NCI-H1930 (cell line): ENCODE measurements at places on chromosomes 5 and 9.

- no peak for DNase-seq
These were observed 186.7 kb upstream of the TLX3 start for GRCh38 chr5:171122372-171122771.

- no peak for DNase-seq
These were observed 23.9 kb downstream of the SPARC start for GRCh38 chr5:151662805-151663204.

DNA sequence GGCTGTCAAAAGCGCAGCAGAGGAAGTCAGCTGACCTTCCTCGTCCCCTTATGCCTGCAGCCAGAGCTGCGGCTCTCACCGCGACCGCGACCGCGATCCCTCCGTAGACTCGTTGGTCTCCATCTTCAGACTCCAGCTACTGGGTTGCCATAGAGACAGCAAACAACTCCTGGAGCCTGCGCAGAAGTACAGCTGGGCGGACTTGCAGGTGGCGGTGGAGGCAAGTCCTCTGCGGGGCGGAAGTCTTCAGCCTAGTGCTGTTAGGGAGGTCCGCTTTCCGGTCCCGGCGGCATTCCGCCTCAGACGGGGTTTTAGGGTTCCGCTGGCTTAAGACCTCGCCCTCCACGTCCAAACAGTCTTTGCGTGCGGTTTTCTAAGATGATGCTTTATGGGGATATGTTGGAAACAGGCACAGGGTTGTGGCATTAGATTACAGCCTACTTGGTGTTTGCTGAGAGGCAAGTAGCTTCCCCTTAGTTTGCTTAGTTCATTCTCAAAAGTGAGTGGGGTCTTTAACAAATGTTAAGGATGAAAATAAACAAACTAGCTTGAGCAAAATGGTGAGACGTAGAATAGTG, at the start of gene SPAG8:
Gene SPAG8, minus strand, starts transcription at position 238 of the 578 bp plus-strand sequence. Its CDS starts 115 bp downstream, at position 123.
- DNase-seq = peak; percentile 94

GRCh38 chr9:97078362-97078761, 39.4 kb upstream of the CTSV start:
- DNase-seq = no peak

DNA sequence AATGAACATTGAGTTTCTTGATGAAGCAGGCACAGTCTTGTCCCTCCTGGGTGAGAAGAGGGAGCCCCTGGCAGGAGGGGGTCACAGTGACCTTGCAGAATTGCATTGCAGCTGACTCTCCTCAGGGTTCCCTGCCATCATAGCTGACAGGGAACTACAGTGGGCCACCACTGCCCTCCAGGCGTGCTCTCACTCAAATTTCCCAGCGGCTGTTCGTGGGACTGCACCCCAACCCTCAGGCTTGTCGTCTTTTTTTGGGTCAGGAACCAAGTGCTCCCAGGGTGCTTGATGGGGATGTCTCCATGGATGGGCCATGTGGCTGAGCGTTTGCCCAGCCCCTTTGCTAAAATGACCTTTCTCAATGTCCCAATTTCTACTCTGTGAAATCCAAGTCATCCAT, 215.8 kb downstream of the MELK start:
- no peak for DNase-seq

- no peak for DNase-seq
These were observed 12.5 kb upstream of the ZSWIM6 start for GRCh38 chr5:61319388-61320146.

DNA sequence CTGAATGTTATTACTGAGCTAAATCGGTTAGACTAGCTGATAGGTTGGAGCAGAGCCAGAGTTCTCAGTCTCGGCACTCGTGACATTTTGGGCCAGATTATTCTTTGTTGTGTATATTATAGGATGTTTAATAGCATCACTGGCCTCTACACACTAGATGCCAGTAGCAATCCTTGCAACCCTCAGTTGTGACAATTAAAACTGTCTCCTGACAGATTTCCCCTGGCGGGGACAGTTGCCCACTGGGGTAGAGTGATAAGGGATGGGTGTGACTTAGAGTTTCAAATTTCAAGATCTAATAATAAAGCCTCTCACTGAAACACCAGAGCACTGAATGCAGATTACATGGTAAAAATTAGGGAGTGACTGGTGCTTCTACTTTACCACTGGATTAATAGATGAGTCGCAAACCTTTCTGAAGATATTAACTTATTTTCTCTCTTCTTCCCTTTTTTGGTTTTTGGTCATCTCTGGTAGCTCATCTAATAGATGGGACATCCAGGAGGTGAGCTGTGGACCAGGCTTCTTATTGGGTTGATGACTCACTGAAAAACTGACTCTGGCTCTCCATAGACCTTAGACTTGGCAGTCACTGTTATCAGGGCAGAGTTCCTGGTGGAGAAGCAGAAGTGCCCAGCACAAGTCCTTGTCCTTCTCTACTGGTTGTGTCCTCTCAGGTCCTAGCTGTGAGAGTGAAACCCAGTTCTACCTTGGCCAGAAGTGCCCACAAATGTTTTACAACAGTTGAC, 150.3 kb downstream of the UNC13B start:
- no peak for DNase-seq

GRCh38 chr5:161539016-161539415, 7.5 kb downstream of the GABRB2 start:
- DNase-seq = no peak

- no peak for DNase-seq
These were observed 305.8 kb downstream of the TRIM32 start for GRCh38 chr9:116992865-116993264.

GRCh38 chr9:112198646-112199045, 23.5 kb upstream of the SUSD1 start:
- DNase-seq = no peak

- no peak for DNase-seq
These were observed 98.7 kb downstream of the RAPGEF6 start for GRCh38 chr5:131536211-131536826.

- DNase-seq = peak; percentile 5
These were observed 177.2 kb downstream of the OSTF1 start for GRCh38 chr9:75265525-75265972.

- no peak for DNase-seq
These were observed 69.2 kb downstream of the SYK start for GRCh38 chr9:90870621-90871326.

- DNase-seq = no peak
These were observed 563.0 kb downstream of the LRRC70 start for GRCh38 chr5:63141591-63141990.

DNA sequence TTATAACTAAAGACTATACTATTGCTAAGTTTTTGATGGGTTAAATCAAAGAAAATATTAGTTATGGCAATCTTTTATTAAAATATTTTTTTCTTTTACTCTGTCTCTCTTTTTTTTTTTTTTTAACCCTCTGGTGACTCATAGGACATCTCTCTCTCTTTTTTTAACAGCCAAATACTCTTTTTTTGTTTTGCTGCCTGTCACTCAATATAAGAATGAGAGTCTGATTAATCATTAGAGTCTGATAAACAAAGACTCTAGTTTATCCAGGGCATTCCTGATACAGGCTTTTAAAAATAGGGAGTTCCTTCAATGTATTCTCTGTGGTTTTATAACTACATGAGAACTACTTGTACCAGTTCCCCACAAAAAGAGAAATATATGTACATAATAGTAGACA, 77.3 kb downstream of the SLC38A9 start:
- no peak for DNase-seq

DNA sequence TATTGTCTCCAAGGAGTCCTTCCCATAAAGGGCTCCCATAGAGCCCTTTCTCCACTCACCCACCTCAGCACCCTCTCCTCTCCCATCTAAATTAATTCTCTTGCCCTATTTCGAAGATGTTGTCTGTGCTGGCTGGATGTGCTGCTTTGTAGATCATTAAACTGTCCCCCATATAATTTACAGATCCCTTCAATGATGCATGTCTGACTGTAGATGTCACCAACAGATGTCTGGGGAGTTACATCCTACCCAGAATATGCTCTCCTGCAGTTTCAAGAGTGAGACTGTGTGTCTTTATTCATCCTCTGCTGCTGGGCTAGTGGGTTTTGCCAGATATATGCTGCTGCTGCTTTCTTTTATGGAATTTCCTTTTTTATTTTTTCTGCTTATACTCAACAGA, 351.2 kb downstream of the MLLT3 start:
- DNase-seq = no peak

GRCh38 chr5:111463311-111463710, 49.0 kb downstream of the STARD4 start:
- no peak for DNase-seq

DNA sequence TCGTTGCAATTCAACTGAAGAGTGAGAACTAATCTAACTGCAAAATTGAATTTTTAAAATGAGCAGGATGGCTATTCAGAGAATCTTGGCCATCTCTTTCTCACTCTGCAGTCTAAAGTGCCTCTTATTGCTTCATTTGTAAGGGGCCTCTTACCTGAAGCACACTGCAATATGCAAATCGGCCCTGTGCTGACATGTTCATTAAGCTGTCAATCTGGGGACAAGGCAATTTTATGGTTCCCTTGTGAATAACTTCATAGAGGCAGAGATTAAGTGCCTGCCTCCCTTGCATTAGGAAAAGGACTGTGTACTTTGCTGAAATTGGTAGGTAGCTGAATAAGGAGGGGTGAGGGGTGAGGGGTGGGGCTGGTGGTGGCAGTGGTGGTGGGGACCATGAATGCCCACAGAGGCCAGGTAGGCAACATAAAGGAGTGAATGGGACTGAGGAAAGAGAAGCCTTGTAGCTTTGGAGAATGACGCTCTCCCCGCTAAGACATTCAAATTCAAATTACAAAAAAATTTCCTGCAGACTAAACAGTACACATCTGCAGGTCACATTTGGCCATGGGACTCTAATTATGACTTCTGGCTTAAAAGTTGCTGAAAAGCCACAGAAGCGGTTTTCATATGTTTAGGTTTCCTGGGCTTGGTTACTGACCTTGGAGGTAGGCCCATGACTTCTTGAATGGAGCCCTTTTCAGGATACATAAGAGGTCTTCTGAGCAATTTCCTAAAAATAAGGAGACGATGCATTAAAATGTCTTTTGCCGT, 25.0 kb downstream of the TNFSF8 start:
- no peak for DNase-seq

GRCh38 chr5:88436290-88436689, 167.6 kb upstream of the TMEM161B start:
- no peak for DNase-seq

DNA sequence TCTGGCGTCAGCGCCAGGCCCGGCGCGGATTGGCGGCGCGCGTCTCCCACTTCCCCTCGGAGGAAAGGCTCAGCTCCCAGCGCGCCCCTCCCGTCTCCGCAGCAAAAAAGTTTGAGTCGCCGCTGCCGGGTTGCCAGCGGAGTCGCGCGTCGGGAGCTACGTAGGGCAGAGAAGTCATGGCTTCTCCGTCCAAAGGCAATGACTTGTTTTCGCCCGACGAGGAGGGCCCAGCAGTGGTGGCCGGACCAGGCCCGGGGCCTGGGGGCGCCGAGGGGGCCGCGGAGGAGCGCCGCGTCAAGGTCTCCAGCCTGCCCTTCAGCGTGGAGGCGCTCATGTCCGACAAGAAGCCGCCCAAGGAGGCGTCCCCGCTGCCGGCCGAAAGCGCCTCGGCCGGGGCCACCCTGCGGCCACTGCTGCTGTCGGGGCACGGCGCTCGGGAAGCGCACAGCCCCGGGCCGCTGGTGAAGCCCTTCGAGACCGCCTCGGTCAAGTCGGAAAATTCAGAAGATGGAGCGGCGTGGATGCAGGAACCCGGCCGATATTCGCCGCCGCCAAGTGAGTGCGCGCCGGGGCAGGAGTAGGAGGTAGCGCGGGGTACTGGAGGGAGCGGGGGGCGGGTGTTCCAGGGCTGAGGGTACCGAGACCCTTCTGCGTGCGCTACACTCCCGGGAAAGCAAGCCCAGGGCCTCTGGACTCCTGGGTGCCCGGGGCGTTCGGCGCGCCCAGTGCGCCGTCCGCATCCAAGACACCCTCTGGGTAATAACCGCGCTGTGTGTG, at the start of gene MSX2:
Gene MSX2, plus strand, starts transcription at position 99 of the 777 bp plus-strand sequence. Its CDS starts 78 bp downstream, at position 177.
- DNase-seq = peak; percentile 61

DNA sequence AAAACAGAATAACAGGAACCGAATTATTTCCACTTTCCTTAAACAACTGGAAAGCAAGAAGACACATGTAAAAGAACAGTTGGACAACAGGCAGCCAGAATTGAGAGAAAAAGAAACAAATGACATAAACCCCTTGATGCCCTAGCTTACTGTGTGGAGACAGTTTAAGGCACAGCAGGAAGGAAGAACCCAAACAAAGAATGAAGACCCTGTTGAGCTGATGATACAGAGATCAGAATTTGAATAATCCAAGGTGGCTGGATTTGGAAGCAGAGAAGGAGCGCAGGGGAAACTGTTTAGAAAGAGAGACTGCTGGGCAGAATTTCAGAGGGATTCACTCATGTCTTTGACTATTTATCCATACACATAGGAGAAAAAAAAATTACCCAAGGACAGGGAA, 316.3 kb upstream of the POU5F2 start:
- DNase-seq = no peak

DNA sequence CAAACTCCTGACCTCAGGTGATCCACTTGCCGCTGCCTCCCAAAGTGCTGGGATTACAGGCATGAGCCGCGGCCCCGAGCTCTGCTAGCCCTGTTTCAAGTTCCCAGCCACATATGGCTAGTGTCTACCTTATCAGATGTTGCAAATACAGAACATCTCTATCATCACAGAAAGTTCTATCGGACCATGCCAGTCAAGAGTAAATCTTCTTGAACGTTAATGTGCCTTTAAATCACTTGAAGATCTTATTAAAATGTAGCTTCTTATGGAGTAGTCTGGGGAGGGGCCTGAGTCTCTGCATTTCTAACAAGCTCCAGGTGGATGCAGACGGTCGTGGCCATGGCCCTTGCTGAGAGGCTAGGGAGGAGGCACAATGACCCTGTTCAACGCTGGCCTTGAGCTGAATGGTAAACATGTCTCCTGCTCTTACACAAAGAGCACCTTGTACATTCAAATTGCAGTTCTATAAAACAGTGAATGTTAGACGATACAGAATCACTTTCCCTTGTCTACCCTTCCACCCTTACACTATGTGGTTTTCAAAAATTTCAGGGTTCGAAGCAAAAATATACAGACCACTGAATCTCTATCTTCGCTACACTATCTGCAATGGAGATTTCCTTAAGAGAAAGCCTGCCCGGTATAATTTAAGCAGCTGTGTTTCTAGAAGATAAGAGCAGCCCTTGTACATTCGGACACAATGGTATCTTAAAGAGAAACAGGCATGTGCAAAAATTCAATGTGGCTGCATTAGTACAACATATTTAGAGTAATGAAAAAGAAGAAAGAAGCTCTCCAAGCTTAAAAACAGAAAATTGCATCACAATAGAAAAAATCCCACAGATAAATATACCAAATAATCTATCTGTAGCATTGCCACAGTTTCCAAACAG, 114.1 kb downstream of the FRMD3 start:
- no peak for DNase-seq

- no peak for DNase-seq
These were observed 52.5 kb downstream of the FNBP1 start for GRCh38 chr9:129990269-129991010.
